ENCODE measurements at places on chromosomes 2 and 18.

GRCh38 chr2:5539282-5540165 lies 152.7 kb upstream of the SOX11 start:
- DNase-seq: no peak

DNA sequence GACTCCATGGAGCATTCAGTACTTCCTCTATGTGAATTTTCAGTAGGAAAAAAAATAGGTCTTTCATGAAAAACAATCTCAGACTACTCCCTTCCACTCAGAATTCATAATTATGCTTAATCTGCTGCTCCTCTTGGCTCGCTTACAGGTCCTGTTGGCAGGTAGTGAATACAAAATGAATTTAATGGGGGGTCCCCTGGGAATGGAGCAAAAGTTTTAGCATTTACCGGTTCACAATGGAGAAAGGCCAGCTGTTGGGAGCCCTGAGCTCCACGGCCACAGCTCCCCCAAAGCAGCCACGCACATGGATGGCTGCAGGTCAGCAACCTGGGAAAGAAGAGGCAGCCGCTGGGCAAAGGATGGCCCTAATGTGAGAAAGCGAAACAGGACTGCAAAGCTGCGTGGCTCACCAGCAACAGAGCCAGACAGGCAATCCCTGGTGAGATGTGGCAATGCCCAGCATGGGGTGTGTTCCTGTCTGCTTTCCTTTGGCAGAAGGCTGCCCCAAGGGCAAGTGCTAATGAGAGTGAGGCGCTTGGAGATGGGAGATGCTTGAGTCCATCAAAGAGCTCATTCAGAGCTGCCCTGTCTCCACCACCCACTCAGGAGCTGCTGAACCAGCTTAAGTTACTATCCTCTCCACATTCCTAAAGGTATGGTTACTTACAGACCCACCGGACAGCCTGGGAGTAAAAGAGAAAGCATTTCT lies 447.4 kb downstream of the EPHA4 start:
- DNase-seq: no peak

- DNase-seq: peak; percentile 71
These were observed 4.0 kb downstream of the ID2 start for GRCh38 chr2:8685697-8686358.

- DNase-seq: no peak
These were observed 87.2 kb downstream of the CAMKMT start for GRCh38 chr2:44448860-44449527.

GRCh38 chr2:46737577-46737976 lies 178.0 kb downstream of the MCFD2 start:
- DNase-seq: no peak

DNA sequence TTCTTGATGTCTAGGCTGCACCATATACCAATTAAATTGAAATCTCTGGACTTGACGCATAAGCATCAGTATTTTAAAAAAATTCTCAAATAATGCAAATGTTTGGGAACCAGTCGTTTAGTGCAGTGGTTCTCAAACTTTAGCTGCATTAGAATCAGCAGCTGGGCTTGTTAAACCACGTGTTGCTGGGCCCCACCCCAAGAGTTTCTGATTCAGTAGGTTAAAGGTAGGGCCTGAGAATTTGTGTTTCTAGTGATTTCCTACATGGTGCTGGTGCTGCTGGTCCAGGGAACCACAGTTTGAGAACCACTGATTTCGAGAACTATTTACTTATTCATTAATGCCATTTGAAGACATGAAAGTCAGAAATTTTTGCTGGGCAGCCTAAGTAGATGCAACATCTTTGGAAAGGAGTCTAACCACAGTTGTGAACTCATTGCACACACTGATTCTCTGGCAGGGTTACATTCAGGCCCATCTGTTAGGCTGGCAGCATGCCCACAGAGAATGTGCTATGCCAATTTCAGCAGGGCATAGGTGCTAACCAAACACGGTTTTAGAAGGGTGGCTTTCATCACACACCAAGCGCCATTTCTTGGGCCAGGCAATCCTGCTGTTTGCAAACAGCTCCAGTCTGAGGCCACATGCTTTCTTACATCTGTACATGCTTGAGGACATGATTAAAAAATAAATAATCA lies 26.4 kb upstream of the ATP5MC3 start:
- no peak for DNase-seq

GRCh38 chr2:231530099-231531011 lies at the start of gene NMUR1:
Gene NMUR1 (minus strand): TSS chr2:231530445. CDS start chr2:231530361, 84 bp downstream.
- peak; percentile 35 for DNase-seq

- DNase-seq: no peak
These were observed 18.9 kb upstream of the MAL start for GRCh38 chr2:95006588-95006987.

DNA sequence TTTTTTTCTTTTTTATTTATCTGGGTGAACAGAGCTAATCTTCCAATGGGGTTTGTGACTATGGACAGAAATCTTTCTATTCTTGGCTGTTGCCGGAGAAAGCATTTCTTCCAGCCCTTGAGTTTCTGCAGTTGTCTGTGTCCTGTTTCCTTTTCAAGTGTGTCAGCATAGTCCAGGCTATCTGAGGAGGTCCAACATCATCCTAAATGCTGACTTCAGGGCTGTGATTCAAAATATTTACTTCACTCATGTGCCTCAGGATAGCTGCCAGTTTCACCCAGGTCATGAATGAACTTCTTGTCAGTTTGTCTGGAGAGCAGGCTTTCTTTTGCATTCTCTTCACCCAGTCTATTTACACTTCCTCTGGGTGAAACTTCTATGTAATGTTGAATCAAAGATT lies 27.9 kb downstream of the ITGAV start:
- no peak for DNase-seq

DNA sequence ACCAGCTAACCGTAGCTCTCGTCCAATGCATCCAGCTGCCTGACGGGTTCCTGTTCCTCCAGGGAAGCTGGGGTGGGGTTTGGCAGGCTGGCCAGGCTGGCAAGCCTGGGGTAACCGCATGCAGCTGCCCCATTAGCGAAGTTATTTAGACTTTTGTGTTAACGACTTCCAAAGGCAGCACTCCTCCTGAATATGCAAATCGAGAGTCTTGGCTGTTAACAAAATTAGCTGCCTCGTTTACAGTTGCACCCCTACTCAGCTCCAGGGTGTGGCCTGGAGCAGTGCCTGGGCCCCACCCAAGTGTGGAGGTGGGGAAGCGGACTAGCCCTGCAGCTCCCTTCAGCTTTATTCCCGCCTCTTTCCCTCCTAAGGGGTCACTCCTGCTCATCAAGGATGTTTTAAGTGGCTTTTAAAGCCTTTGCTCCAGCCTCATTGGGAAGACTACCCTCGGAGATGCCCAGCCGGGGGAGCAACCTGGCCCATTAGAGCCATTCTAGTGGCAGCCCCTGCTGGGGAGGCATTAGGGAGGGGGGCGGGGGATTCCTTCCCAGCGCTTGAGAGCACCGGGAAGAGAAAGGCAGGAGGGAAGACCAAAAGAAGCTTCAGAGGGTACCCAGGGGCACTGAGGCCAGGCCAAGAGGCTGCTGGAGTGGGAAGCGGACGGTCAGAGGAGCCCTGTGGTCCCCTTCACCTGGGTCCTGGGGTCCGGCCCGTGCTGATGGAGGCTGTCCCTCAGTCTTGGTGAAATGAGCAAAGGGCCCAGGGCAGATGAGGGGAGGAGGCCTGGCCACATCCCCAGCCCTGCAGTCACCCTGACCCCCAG lies 204.1 kb downstream of the CELF4 start:
- no peak for DNase-seq

DNA sequence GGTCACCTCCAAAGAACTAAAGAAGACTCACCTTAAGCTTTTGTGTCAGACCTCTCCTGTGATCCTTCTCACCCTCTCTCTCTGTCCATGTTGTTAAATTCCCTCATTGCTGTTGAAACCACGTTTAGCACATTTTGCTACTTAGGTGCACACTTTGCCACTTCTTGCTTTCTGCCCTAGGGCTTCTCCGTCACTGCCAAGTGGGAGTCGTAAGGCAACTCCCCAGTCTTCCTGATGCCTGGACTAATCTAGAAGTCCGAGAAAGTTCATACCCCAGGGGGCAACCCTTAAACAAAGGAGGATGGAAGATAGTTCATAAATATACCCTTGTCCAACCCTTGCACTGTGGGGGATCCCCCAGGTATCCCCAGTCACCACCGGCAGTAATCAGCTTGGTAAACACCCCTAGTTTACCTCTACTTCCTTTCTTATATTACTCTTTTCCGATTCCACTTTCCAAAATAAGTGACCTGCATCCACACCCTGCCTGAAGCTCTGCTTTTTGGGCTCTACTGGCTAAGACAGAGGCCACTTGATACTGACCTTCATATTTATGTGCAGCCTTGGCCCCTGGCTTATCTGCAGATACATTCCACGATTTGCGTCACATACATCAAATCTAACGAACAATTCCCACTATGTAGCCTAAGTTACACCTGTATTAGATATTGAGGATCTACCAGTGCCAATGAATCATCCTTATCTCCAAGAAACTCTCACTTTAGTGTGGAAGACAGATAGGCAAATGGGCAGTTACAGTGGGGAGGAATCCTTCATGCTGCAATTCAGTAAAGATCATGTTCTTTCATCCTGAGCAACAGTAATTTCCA lies 776.2 kb downstream of the RNF144A start:
- DNase-seq: no peak

GRCh38 chr2:207333599-207334300 lies 168.0 kb upstream of the KLF7 start:
- DNase-seq: no peak

DNA sequence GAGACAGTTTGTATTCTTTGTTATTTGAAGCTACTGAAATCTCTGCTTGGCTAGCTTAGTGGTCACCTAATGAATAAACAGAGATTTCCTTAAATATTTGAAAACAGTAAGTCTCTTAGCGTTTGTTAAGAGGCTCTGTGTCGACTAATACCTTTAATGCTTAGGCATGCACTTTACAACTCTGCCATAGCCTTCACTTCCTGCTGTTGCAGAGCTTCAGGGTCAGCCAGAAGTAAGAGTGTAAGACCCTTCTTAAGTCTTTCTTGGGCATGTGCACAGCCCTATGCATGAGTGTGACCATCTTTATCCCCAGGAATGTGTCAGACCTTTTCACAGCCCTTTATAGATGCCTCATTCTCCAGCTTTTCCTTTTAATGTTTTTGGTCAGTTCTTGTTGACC lies 195.3 kb upstream of the ALPP start:
- DNase-seq: no peak

GRCh38 chr18:7760967-7761948 lies 194.1 kb downstream of the PTPRM start:
- DNase-seq: peak; percentile 46

DNA sequence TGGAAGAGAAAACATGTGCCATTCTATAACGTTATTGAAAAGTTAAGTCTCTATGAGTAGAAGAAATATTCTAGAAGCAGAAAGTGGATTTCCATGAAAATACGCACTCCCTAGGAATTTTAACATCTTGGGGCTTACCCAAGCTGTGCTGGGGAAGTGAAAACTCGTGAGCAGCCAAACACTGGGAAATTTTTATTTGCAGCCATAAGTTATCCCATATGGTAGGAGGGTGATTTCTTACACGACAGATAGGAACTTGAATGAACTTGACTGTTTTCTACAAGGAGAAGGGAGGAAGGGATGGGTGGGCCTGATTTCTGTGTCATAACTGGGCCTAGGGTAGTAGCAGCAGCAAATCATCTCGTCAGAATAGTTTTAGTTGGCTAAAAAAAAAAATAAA lies 272.6 kb downstream of the ETAA1 start:
- DNase-seq: no peak

DNA sequence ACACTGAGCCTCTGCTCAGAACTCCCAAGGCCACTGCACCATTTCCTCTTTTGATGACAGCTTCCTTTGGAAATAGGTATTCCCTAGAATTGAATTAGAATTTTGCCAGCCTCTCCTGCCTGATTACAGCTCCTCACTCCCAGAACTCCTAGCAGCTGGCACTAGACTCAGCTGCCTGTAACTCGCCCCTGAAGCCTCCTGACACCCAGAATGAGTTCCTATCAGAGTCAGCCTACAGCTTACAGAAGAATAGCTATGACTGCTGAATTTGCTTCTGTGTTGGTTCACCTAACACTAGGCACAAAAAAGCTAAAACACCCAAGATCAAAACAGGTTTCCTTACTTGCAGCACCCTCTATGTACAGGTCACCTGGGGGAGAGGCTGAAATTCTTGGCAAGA lies 108.2 kb upstream of the PTPRM start:
- DNase-seq: no peak

DNA sequence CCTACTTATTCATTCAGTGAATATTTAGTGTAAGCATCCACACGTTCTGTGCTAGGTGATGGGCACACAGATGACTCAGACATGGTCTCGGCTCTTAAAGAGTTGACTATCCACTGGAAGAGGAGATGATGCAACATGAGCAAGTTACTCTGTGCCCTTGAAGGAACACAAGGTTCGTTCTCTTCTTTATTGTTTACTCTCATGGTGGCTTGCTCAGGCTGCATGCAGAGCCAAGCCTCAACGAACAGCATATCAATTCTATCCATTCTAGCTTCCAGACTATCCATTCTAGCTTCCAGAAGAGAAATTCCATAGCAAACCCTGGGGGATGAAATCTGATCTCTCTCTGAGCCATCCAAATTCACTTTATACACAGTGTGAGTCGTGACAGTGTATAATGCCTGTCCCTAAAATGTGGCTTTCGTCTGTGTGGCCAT lies 68.1 kb upstream of the CTAGE1 start:
- DNase-seq: no peak

DNA sequence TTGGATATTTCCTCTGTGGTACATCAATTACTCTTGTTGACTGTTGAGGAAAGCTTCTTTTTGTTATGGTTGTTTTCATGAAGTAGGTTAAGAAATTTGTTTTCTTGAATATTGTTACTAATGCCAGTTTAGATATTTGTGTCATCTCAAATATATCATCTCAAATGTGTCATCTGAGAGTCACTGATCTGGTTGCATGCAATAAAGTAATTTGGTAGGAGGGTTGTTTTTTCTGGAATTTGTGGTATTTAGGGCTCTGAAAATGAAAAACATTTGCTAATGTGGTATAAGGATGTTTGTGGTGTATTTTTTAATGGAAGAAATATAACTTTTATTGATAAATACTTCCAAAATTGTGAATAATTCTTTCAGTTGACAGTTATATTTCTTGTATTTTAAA lies 117.7 kb downstream of the GREB1L start:
- no peak for DNase-seq

- DNase-seq: no peak
These were observed 83.4 kb upstream of the CYP20A1 start for GRCh38 chr2:203155406-203155805.

- DNase-seq: no peak
These were observed 250.1 kb downstream of the PRKCE start for GRCh38 chr2:45901468-45902032.

- no peak for DNase-seq
These were observed 131.8 kb downstream of the FAM210A start for GRCh38 chr18:13594551-13594950.

DNA sequence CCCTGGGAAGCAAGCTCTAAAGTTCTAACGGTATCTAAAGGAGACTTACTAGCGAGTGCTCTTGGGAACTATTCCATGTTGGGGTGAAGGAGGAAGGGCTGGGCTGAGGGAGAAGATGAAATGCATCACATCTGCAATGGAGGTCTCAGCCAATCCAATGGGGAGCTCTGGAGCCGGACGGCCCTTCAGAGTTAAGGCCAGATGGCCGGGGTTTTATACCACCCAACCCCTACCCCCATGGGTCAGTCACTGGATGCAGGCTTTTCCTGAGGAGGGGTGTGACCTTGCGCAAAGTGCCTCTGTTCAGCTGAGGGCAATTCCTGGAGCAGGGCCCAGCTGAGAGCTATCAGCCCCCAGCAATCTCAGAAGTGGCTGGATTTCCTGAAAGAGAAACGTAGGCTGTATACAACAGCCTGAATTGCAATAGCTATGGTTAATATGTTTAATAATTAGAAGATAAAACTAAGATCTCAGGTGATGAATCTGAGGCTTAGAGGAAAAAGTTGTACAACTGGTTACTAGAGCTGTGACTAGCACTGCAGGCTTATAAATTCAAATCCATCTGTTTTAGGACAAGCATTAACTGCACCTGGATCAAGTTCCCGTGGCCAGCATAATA lies 21.6 kb downstream of the EIPR1 start:
- DNase-seq: no peak
